ENCODE measurements at places on chromosomes 5 and 9. TPM values are rescaled to one million over a fixed set of nuclear protein-coding genes. Genes with fewer than 3 reads are reported as not detected.

- DNase-seq, result peak; percentile 43
- H3K4me1 ChIP-seq, result no peaks in the 10 kb centered on the region
- H3K4me3 ChIP-seq, result no peak overlapping the region
Measured at GRCh38 chr9:138028596-138028995, 151.0 kb downstream of the CACNA1B start.

DNA sequence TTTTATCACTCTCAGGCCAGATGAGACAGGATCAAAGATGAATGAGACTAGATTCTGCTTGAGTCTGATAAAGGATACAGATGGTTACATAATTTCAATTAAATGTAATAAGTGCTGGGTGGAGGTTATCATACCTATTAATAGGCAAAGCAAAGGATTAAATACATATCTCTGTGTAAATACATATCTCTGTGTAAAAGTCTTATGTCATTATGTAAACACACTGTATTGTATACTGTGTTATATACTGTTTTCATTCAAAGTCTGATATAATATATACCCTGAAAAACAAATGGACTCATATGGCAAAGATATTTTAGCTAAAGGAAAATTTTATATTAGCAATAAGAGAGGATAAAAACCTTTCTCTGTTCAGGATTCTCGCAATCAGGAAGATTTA, 605.8 kb upstream of the PTGER4 start:
- DNase-seq, result no peak
- H3K4me1 ChIP-seq, result no peaks in the 10 kb centered on the region
- H3K27me3 ChIP-seq, result no peaks in the 10 kb centered on the region

The SRA1 gene
- total RNA-seq, result 43.1 TPM

The RHOBTB3 gene
- 190 TPM for total RNA-seq

The ELP1 gene
- total RNA-seq, result 36.6 TPM

- no peak overlapping the region for H3K27ac ChIP-seq
- no peaks in the 10 kb centered on the region for H3K36me3 ChIP-seq
- no peak for DNase-seq
- no peaks in the 10 kb centered on the region for H3K27me3 ChIP-seq
- peaks cover 10% of the 10 kb centered on the region for H3K4me1 ChIP-seq
- H3K4me3 ChIP-seq, result no peak overlapping the region
Measured at GRCh38 chr5:77167063-77167462, 43.4 kb upstream of the PDE8B start.

The TMEM215 gene
- 3.1 TPM for total RNA-seq

- H3K27me3 ChIP-seq, result no peaks in the 10 kb centered on the region
- peak overlapping the region; percentile 58 for H3K27ac ChIP-seq
- no peaks in the 10 kb centered on the region for H3K4me1 ChIP-seq
- no peaks in the 10 kb centered on the region for H3K36me3 ChIP-seq
Measured at GRCh38 chr9:3508521-3509291, 17.1 kb downstream of the RFX3 start.

DNA sequence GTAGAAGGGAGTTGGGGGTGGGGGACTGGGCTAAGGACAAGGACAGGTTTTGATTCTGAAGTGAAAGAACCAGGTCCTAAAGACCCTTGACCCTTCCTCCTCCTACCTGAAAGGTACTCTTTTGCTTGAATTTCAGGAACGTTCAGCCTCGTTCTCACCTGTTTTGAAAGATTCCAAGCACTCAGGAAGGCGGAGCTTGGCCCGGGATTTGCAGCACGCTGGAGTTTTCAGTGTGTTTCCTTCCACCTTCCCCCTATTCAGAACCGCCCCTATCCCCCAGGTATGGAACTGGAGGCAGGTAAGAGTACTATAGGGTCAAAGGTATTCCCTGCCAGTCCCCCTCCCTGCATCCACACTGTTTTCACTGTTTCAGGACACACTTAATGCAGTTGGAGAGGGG, 7.1 kb downstream of the EGR1 start:
- H3K27ac ChIP-seq, result no peak overlapping the region
- no peaks in the 10 kb centered on the region for H3K27me3 ChIP-seq
- H3K36me3 ChIP-seq, result no peaks in the 10 kb centered on the region
- H3K4me3 ChIP-seq, result no peak overlapping the region
- H3K4me1 ChIP-seq, result peaks cover 2% of the 10 kb centered on the region

The SLC6A18 gene
- total RNA-seq, result 0.24 TPM

GRCh38 chr9:20269620-20270019, 352.7 kb downstream of the MLLT3 start:
- no peaks in the 10 kb centered on the region for H3K36me3 ChIP-seq
- no peak overlapping the region for H3K4me3 ChIP-seq
- no peaks in the 10 kb centered on the region for H3K27me3 ChIP-seq
- no peak overlapping the region for H3K27ac ChIP-seq

The TLE1 gene
- total RNA-seq, result 81.0 TPM

The SLC4A9 gene
- 1.2 TPM for total RNA-seq

- H3K4me1 ChIP-seq, result no peaks in the 10 kb centered on the region
- no peaks in the 10 kb centered on the region for H3K36me3 ChIP-seq
- H3K4me3 ChIP-seq, result no peak overlapping the region
- H3K27ac ChIP-seq, result no peak overlapping the region
- H3K27me3 ChIP-seq, result no peaks in the 10 kb centered on the region
Measured at GRCh38 chr5:34576891-34577666, 79.0 kb upstream of the RAI14 start.

The HRH2 gene
- 0.47 TPM for total RNA-seq

The GFPT2 gene
- total RNA-seq, result 17.9 TPM

GRCh38 chr9:115008536-115009270, 78.3 kb upstream of the TNFSF8 start:
- no peaks in the 10 kb centered on the region for H3K4me1 ChIP-seq
- no peak overlapping the region for H3K4me3 ChIP-seq
- no peaks in the 10 kb centered on the region for H3K27me3 ChIP-seq
- DNase-seq, result no peak

GRCh38 chr5:140637371-140638100, 1.7 kb upstream of the TMCO6 start:
- no peaks in the 10 kb centered on the region for H3K27me3 ChIP-seq
- no peak overlapping the region for H3K4me3 ChIP-seq
- H3K27ac ChIP-seq, result no peak overlapping the region
- H3K4me1 ChIP-seq, result peaks cover 13% of the 10 kb centered on the region

- H3K27me3 ChIP-seq, result no peaks in the 10 kb centered on the region
- H3K27ac ChIP-seq, result peak overlapping the region; percentile 25
- H3K36me3 ChIP-seq, result no peaks in the 10 kb centered on the region
Measured at GRCh38 chr5:74625742-74626241, 14.7 kb downstream of the ENC1 start.

- no peak overlapping the region for H3K27ac ChIP-seq
- H3K4me3 ChIP-seq, result no peak overlapping the region
- H3K4me1 ChIP-seq, result no peaks in the 10 kb centered on the region
- no peaks in the 10 kb centered on the region for H3K27me3 ChIP-seq
Measured at GRCh38 chr5:143199843-143200242, 203.6 kb downstream of the NR3C1 start.

The IFNA13 gene
- total RNA-seq, result 1.9 TPM

DNA sequence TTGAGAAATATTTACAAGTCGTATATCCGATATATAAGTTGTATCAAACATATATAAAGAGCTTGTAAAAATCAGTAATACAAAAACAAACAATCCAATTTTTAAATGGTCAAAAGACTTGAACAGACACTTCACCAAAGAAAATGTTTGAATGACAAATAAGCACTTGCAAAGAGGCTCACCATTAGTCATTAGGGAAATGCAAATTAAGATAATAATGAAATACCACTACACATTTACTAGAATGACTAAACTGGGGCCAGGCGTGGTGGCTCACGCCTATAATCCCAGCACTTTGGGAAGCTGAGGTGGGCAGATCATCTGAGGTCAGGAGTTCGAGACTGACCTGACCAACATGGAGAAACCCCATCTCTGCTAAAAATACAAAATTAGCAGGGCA, 134.6 kb upstream of the HAND1 start:
- no peak for DNase-seq
- no peak overlapping the region for H3K4me3 ChIP-seq
- H3K4me1 ChIP-seq, result no peaks in the 10 kb centered on the region
- no peaks in the 10 kb centered on the region for H3K27me3 ChIP-seq
- H3K27ac ChIP-seq, result no peak overlapping the region

- no peaks in the 10 kb centered on the region for H3K27me3 ChIP-seq
- H3K27ac ChIP-seq, result no peak overlapping the region
- no peak for DNase-seq
- peaks cover 5% of the 10 kb centered on the region for H3K4me1 ChIP-seq
- H3K36me3 ChIP-seq, result no peaks in the 10 kb centered on the region
Measured at GRCh38 chr5:67983251-67984110, 232.1 kb upstream of the PIK3R1 start.

- H3K4me1 ChIP-seq, result peaks cover 14% of the 10 kb centered on the region
- no peaks in the 10 kb centered on the region for H3K27me3 ChIP-seq
- H3K36me3 ChIP-seq, result no peaks in the 10 kb centered on the region
- no peak overlapping the region for H3K27ac ChIP-seq
Measured at GRCh38 chr5:42591015-42591414, 165.6 kb upstream of the CCDC152 start.

- H3K4me3 ChIP-seq, result no peak overlapping the region
- peaks cover 12% of the 10 kb centered on the region for H3K4me1 ChIP-seq
- H3K27me3 ChIP-seq, result no peaks in the 10 kb centered on the region
- DNase-seq, result no peak
- no peak overlapping the region for H3K27ac ChIP-seq
- H3K36me3 ChIP-seq, result no peaks in the 10 kb centered on the region
Measured at GRCh38 chr9:132243156-132244074, 81.6 kb downstream of the NTNG2 start.

- H3K27ac ChIP-seq, result no peak overlapping the region
- no peaks in the 10 kb centered on the region for H3K4me1 ChIP-seq
- H3K36me3 ChIP-seq, result no peaks in the 10 kb centered on the region
- no peaks in the 10 kb centered on the region for H3K27me3 ChIP-seq
- H3K4me3 ChIP-seq, result no peak overlapping the region
Measured at GRCh38 chr5:73814233-73814846, 188.3 kb downstream of the ARHGEF28 start.

- no peak overlapping the region for H3K4me3 ChIP-seq
- no peaks in the 10 kb centered on the region for H3K36me3 ChIP-seq
- H3K4me1 ChIP-seq, result no peaks in the 10 kb centered on the region
- no peak overlapping the region for H3K27ac ChIP-seq
- H3K27me3 ChIP-seq, result no peaks in the 10 kb centered on the region
Measured at GRCh38 chr9:70352356-70352755, 62.1 kb downstream of the KLF9 start.

- H3K27ac ChIP-seq, result peak overlapping the region; percentile 68
- DNase-seq, result peak; percentile 89
- H3K36me3 ChIP-seq, result no peaks in the 10 kb centered on the region
- H3K4me3 ChIP-seq, result no peak overlapping the region
Measured at GRCh38 chr5:139061274-139061673, 136.9 kb downstream of the SIL1 start.

The EPB41L4B gene
- 14.3 TPM for total RNA-seq

DNA sequence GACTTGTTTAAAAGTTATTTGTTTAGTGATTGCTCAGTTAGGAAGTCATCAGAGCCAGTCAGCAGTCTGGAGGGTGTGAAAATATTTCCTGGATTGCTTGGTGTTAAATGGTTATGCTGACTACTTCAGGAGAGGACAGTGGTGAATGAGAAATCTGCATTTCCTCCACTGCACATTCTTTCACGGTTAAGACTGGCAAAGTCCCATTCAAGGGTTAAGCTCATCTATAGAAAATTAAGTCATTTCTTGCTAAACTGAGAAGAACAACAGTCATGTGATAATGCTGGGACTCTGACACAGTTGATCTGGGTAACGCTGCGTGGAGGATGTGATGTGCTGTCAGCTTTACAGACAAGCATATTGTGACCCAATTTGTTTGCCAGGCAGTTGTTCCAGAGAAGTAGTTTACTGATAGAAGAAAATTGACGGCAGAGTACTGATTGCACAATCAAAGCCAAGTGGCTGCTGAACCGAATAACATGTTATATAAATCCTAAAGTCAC, 80.4 kb downstream of the GRAMD2B start:
- H3K27me3 ChIP-seq, result no peaks in the 10 kb centered on the region
- DNase-seq, result peak; percentile 64
- peaks cover 4% of the 10 kb centered on the region for H3K4me1 ChIP-seq
- no peak overlapping the region for H3K4me3 ChIP-seq

GRCh38 chr5:37730896-37731455, 108.9 kb downstream of the GDNF start:
- no peaks in the 10 kb centered on the region for H3K4me1 ChIP-seq
- no peaks in the 10 kb centered on the region for H3K27me3 ChIP-seq
- H3K4me3 ChIP-seq, result no peak overlapping the region
- no peak overlapping the region for H3K27ac ChIP-seq

The PCDHGB5 gene
- 36.4 TPM for total RNA-seq

DNA sequence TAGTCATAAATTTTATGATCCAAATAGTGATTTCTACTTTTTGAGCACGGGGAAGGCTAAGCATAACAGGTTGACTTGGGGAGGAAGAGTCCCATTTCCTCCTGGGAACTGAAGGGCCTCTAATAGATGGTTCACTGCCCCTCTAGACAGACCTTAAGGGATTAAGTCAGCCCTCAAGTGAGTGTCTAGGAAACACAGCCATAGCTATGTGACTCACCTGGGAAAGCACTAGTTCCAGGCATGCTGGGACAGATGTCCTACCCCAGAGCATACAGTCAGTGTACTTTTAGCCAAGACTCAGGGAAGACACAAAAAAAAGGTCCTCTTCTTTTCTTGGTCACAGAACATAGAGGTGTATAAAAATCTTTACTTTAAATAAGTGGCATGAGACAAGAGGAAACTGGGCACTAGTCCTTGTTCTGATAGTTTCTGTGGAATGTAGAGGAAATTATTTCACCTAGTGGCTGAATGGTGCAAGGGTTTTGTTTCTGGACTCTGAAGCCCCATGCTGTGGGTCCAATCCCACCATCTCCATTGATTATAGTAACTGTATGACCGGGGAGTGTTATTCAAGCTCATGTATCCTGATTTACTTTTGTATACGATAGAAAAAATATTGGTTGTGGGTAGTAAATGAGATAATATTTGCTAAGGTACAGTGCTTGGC, 86.0 kb downstream of the NREP start:
- no peak overlapping the region for H3K27ac ChIP-seq
- H3K27me3 ChIP-seq, result no peaks in the 10 kb centered on the region
- DNase-seq, result no peak
- no peaks in the 10 kb centered on the region for H3K4me1 ChIP-seq
- H3K36me3 ChIP-seq, result no peaks in the 10 kb centered on the region

DNA sequence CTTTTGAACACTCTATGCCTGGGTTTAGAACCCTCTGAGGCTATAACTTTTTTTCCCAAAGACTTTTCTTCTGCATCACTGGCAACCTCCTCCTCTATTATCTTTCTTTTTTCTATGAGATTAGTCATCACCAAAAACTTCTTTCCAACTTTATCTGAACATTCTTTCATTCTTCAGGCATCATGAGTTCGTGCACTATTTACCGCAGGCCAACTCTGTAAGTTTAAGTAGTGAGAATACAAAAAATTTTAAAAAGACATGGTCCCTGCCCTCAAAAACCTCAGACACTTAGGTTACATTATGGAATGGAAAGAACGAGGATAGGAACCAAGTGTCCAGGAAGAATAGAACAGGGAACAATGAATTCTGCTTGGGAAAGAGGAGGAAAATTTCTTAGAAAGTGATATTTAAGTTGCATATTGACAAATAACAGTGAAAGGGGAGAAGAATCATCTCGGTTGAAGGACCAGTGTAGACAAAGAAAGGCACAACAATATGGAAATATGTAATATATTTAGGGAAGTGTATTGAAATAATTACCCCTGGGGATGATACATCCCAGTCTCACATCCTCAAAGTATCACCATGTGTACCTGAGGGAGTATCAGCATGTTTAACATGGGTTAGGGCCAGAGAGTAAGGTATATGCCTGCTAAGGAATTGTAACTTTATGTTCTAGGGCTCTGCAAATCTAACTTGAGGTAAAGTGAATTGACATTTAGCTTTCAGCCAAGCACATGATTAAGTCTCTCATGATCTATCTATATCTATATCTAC, 196.5 kb upstream of the NREP start:
- H3K27ac ChIP-seq, result no peak overlapping the region
- H3K27me3 ChIP-seq, result no peaks in the 10 kb centered on the region
- H3K4me1 ChIP-seq, result no peaks in the 10 kb centered on the region
- no peaks in the 10 kb centered on the region for H3K36me3 ChIP-seq

Data from testis (tissue), 5 donors.